Bladder microvascular endothelial cell (primary cell): ENCODE measurements at places on chromosomes 16 and 17. TPM values are rescaled to one million over a fixed set of nuclear protein-coding genes. Genes with fewer than 3 reads are reported as not detected.

The SHBG gene
- total RNA-seq: 0.38 TPM in 1 of 2 replicates, not detected in the other

The TRAPPC1 gene
- 45.3 and 77.3 TPM in 2 replicates for total RNA-seq

The RTN4RL1 gene
- total RNA-seq: 0.06 TPM in 1 of 2 replicates, not detected in the other

The C17orf50 gene
- total RNA-seq: not detected in 2 replicates

The TMED6 gene
- total RNA-seq: 0.16 and 0.19 TPM in 2 replicates

The TMEM114 gene
- total RNA-seq: not detected in 2 replicates

The PNMT gene
- 0.31 and 0.49 TPM in 2 replicates for total RNA-seq

The PRSS21 gene
- total RNA-seq: 0.32 and 1.7 TPM in 2 replicates

The ENPP7 gene
- total RNA-seq: not detected in 2 replicates

The C16orf86 gene
- total RNA-seq: 2.0 and 2.8 TPM in 2 replicates

The ABI3 gene
- 7.3 and 18.6 TPM in 2 replicates for total RNA-seq

The GRIN2C gene
- total RNA-seq: under 0.01 and 0.06 TPM in 2 replicates

The SDR42E2 gene
- total RNA-seq: 0.16 TPM in 1 of 2 replicates, not detected in the other

The WNT3 gene
- total RNA-seq: 0.97 and 1.1 TPM in 2 replicates
